ENCODE measurements at places on chromosomes 3 and 15. TPM values are rescaled to one million over a fixed set of nuclear protein-coding genes. Genes with fewer than 3 reads are reported as not detected.

DNA sequence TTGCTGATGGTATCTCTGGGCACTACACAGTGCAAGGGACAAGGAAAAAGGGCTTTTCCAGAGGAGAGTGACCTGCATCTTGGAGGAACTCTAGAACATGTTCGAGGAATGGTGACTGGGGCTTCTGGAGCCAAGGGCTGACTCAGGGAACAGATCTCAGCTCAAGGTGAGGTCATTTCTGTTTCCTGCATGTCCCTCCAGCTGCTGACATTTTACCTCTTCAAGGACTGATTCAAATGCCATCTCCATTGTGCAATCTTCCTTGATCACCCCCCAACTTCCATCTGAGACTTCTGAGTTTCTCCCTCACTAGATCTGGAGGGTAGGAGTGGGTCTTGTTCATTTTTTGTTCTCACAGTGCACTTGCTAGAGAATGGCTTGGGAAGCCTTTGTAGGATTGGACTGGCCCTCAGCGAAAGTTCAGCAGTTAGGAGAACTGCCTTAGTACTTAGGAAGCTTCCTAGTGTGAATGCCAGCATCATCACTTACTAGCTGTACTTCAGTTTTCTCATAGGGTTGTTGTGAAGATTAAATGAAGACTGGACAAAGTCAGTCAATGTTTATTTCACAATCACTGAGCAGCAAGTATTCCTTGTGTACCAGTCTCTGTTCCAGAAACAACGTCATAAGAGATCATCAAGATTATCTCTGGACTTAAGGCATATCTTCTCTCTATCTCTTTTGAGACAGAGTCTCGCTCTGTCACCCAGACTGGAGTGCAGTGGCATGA, 2.6 kb upstream of the IDH3A start:
- H3K4me1 ChIP-seq: peaks cover 28% of the 10 kb centered on the region
- H3K36me3 ChIP-seq: peaks cover 14% of the 10 kb centered on the region
- peak overlapping the region; percentile 84 for H3K27ac ChIP-seq
- H3K4me3 ChIP-seq: no peak overlapping the region

GRCh38 chr15:50046867-50047266, 72.2 kb downstream of the ATP8B4 start:
- H3K36me3 ChIP-seq: no peaks in the 10 kb centered on the region
- no peaks in the 10 kb centered on the region for H3K27me3 ChIP-seq
- DNase-seq: no peak
- H3K27ac ChIP-seq: no peak overlapping the region
- peaks cover 7% of the 10 kb centered on the region for H3K4me1 ChIP-seq
- H3K4me3 ChIP-seq: no peak overlapping the region

KLHL24 gene
- 17.3 TPM for total RNA-seq

LTK gene
- 0.17 TPM for total RNA-seq

DNA sequence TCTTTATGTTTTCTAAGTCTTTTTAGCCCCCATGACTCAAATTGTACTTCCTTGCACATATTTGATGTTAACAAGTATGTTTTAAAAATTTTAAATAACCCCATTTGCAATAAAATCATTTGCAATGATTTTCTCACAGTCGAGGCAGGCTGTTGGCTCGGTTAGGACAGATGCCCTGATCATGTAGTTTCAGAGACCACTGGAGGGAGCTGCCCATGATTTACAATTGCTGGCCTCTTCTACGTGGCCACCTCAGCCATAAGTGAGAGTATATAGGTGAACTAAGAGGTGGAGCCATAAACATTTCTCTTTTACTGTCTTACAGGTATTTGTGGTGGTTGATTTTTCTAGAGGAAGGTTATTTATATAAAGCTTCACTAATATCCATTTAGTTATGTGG, 1.7 kb downstream of the DTWD1 start:
- H3K4me1 ChIP-seq: peaks cover 24% of the 10 kb centered on the region
- H3K36me3 ChIP-seq: peaks cover 17% of the 10 kb centered on the region
- DNase-seq: no peak
- peak overlapping the region; percentile 92 for H3K4me3 ChIP-seq
- no peak overlapping the region for H3K27ac ChIP-seq
- no peaks in the 10 kb centered on the region for H3K27me3 ChIP-seq

DNA sequence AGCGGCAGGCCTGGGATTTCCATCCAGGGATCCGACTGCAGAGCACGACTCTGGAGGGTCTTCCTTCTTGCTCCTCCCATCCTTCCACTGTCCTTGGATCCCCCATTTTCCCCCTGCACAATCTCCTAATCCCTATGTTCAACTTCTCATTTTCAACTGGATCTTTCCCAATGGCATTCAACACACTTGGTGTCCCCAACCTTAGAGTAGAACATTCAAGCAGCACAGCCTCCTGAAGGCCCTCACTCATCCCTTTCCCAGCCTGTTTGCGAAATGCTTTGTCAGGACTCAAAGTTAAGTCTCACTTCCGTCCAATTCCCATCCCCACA, 32.3 kb downstream of the RPN1 start:
- H3K36me3 ChIP-seq: peaks cover 55% of the 10 kb centered on the region
- peak overlapping the region; percentile 96 for H3K27ac ChIP-seq
- no peak for DNase-seq
- no peaks in the 10 kb centered on the region for H3K27me3 ChIP-seq
- H3K4me3 ChIP-seq: peak overlapping the region; percentile 90

NR1I2 gene
- total RNA-seq: not detected

- no peaks in the 10 kb centered on the region for H3K4me1 ChIP-seq
- peaks cover 14% of the 10 kb centered on the region for H3K27me3 ChIP-seq
- H3K36me3 ChIP-seq: no peaks in the 10 kb centered on the region
- no peak for DNase-seq
Measured at GRCh38 chr3:195059471-195060216, 211.3 kb downstream of the XXYLT1 start.

DNA sequence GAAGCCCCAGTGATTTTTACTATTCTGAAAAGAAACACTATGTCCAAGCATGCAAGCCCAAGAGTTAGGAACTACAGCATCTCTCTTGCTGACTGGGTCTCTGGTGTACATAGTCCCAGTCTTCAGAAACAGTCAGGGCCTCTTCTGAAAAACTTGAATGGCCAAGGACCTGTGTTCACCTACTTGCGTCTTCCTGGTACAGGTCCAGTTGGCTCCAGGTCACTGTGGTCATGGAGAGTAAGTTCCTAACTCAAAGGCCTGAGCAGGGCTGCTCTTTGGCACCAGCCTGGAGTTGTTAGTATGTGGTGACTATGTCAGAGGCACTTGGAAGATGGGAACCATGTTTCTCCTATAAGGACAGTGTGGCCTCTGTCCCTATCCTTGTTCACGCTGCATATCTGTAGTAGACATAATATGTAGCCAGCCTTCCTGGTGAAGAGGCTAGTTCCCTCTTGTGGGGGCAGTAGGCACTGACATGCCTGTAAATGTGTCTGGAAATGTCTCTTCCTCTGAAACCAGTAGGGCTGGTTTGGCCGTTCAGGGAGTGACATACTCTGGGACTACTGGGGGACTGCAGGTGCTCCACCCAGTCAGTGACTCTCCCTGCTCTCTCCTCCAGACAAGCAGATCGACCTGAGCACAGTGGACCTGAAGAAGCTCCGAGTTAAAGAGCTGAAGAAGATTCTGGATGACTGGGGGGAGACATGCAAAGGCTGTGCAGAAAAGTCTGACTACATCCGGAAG, 2.6 kb upstream of the RBM15B start:
- H3K36me3 ChIP-seq: peaks cover 26% of the 10 kb centered on the region
- H3K4me1 ChIP-seq: peaks cover 26% of the 10 kb centered on the region
- no peak overlapping the region for H3K4me3 ChIP-seq
- H3K27me3 ChIP-seq: no peaks in the 10 kb centered on the region

All from MCF 10A (cell line).